NCI-H1436 (cell line): ENCODE measurements at places on chromosomes 2 and 18.
A peak's percentile ranks its signal among the peaks of the same experiment; 100 is the strongest.

GRCh38 chr2:121506621-121507020, 24.1 kb upstream of the RNU4ATAC start:
- no peak for DNase-seq

DNA sequence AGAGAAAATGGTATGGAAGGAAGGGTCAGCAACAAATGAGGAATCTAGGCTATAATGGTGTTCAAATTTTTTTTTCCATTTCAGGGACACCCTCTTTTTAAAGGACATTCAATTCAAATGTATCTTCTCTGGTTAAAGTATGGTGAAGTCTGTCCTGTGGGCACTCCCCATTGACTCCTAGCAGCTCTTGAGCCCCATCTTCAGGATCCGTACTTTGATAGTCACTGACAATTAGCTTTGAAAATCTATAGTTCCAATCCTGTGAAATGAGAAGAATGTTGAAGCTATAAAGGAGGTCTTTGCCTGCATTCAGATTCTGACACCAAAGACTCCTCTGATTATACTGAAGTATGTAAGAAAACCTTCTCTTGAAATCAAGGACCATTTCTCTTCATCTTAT, 43.3 kb downstream of the KCNH7 start:
- DNase-seq, result no peak

DNA sequence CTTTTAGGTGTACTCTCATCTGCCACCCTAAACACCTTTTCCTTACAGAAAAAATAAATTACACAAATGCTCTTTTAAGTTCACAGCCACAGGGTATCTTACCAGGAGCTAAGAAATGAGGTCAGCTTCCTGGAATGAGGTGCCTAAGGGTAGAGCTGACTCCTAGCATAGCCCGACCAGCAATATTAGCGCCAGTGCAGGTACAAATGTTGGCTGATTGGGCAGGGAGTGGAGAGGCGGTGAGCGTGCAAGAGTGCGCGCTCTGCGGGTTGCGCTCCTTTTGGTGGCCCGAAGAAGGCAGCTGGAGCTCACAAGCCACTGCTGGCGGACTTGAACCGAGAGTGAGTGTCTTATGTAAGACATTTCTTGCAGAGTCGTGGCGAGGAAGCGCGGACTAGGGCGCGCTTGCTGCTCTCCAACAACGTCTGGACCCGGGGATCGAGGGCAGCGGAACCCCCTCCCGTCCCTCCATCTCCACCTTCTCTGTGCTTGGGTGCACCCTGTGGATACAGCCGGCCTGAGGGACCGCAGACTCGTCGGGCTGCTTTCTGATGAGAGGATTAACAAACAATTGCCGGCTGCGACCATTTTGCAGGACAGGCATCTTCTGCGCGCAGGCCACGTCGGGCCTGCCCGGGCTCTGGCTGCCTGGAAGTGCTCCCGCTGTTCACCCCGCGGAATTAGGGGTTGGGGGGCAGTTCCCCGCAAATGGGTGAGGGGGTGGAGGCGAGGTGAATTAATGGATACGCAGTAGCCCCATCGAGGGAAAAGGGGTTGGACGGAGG, 17.3 kb downstream of the BOLA3 start:
- no peak for DNase-seq

- peak; percentile 38 for DNase-seq
Observed at GRCh38 chr18:55588111-55588869, at the start of gene TCF4. Gene TCF4 (minus strand): TSS chr18:55588192. CDS start chr18:55587116, 1,076 bp downstream.

DNA sequence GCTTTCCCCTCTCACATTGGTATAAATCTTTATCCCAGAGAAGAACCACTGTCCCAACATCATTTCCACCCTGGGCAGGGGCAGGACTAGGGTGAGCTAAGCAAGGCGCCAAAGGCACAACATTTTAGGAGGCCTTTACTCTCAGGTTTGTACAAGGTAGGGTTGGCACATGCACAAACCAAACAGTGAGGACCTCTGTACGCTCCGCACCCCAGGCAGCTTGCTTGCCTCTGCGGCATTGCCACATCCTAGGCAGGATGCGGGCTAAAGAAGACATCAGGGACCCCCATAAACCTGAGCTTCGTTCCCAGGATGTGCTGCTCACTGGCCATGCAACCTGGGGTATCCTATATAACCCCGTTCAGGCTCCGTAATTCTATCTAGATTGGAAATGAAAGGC, 128.1 kb upstream of the DAPL1 start:
- DNase-seq, result no peak

GRCh38 chr2:204341887-204342276, 203.4 kb upstream of the PARD3B start:
- DNase-seq, result no peak

- DNase-seq, result no peak
Observed at GRCh38 chr2:136402281-136402680, 284.3 kb upstream of the CXCR4 start.

DNA sequence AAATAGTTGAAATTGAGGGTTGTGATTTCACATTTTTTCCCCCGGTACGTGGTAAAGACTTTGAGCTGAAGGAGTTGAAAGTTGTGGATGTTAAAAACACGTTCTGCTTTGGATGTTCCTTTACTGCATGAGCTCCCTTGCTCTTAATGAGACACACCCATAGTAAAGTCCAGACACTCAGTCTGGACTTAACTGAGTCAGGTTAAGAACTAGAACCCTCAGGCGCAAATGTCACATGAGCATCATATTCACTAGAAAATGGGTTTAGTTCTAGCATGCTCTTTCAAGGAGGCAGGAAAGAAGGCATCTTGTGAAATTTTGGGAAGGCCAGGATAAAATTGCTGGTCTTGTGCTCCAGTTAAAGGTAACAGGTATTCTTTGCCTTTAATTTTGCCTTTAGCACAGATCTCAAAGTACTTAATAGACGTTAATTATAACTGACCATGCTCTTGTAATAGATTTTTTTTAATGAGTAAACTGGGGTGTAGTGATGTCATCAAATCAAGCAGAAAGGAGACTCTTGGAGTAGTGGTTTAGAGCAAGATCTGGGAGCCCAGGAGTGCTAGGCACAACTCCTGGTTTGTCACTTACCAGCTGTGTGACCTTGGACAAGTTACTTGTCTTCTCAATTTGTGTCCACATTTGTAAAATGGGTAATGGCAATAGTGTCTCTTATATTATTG, 20.6 kb downstream of the ITGA6 start:
- DNase-seq, result no peak

DNA sequence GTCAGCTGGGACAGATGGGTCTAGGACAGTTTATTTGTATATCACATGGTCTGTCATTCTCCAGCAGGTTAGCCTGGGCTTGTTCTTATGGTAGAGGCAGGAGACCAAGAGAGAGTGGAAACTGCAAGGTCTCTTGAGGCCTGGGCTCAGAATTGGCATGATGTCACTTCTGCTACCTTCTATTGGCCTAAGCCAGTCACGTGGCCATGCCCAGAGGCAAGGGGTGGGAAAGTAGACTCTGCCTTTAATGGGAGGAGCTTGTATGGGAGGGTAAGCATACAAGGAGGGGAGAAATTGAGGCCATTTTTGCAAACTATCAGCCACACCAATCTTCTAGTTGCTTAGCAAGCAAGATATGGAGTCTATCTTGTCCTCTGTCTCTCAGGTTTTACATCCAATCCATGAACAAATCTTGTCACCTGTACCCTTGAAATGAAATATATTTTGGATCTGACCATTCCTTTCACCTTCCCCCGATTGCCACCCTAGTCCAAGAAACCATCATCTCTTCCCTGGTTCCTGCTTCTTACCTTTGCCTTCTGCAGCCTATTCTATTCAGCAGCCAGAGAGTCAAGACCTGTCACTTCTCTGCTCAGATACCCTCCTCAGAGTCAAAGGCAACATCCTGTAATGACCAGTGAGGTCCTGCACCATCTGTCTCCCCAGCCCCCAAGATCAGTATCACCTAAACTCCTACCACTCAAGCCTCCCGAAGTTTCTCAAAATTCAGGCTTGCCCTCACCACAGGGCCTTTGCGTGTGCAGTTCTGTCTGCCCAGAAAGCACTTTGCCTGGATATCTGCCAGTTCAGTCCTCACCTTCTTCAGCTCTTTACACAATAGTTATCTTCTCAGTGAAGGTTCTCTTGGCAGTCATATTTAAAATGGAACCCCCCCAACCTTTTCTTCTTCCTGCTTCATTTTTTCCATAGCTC, 240.0 kb downstream of the LOXHD1 start:
- DNase-seq, result peak; percentile 71

DNA sequence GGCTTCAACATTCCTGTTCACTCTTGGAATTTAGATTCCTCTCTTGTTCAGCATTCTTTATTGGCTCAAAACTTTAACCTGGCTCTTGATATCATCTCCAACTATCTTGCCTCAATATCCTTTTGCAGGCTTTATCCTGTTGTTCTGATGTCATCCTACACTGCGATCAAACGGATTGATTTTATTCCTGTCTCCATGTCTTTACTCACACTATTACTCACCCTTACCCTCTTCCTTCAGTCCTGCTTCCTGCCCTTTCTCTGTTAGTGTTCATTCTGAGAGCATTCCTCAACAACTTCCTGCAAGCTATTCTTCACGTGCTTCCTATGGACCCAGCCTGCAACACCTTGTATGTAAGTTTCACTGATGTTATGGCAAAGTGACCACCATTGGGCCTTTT, 264.7 kb downstream of the RNF152 start:
- no peak for DNase-seq

GRCh38 chr2:25799301-25799700, 79.0 kb downstream of the ASXL2 start:
- no peak for DNase-seq

- DNase-seq, result peak; percentile 5
Observed at GRCh38 chr2:26687328-26687727, 5.2 kb upstream of the KCNK3 start.

- DNase-seq, result no peak
Observed at GRCh38 chr2:106575955-106576354, 88.8 kb downstream of the CD8B2 start.

GRCh38 chr2:224395620-224396390, 6.1 kb downstream of the FAM124B start:
- no peak for DNase-seq

DNA sequence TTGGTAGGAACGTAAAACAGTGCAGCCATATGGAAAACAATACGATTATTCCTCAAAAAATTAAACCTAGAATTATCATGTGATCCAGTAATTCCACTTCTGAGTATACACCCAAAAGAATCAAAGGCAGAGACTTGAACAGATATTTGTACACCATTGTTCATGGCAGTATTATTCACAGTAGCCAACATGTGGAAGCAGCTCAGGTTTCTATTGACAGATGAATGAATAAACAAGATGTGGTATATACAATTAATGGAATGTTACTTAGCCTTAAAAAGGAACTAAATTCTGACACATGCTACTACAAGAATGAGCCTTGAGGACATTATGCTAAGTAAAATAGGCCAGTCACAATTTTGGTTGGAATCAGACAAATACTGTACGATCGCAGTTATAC, 14.2 kb upstream of the RTTN start:
- DNase-seq, result no peak

GRCh38 chr18:35289727-35290093, 319 bp downstream of the ZSCAN30 start:
- DNase-seq, result no peak

- DNase-seq, result no peak
Observed at GRCh38 chr2:225033440-225034318, 8.6 kb downstream of the DOCK10 start.

- DNase-seq, result no peak
Observed at GRCh38 chr2:108825736-108826135, 39.2 kb downstream of the CCDC138 start.

DNA sequence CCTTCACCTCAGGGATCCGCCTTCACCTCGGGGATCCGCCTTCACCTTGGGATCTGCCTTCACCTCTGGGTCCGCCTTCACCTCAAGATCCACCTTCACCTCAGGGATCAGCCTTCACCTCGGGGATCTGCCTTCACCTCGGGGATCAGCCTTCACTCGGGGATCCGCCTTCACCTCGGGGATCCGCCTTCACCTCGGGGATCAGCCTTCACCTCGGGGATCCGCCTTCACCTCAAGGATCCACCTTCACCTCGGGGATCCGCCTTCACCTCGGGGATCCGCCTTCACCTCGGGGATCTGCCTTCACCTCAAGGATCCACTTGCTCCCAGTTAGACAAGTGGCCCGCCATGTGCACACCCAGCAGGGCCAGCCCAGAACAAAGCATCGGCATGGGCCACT, 7.3 kb downstream of the KIF1A start:
- no peak for DNase-seq

DNA sequence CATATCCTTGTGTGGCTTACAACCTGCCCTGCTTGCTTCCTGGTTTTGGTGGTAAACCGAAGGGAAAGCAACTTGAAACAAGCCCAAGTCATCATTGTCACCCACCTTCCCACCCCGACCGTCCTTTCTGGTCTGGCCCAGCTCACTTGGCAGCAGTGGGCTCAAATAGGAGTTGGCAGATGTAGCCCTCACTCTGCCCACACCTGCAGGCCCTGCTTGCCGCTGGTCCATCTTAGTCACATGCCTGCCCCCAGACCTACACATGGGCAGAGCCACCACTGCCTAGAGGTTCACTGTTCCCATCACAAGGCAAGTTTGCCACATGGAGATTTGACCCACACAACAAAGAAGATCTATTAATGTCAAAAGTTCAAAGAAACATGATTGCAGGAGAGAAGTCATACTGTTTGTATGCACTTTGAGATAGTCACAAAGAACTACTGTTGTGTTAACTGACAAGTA, 9.3 kb downstream of the EIPR1 start:
- DNase-seq, result no peak

GRCh38 chr2:122007126-122007525, 251.7 kb downstream of the TSN start:
- DNase-seq, result no peak
